ENCODE measurements at places on chromosomes 12 and 14.
A peak's percentile ranks its signal among the peaks of the same experiment; 100 is the strongest.

- no peak for DNase-seq
Observed at GRCh38 chr12:48651681-48652080, 30.4 kb downstream of the KANSL2 start.

- peak; percentile 55 for DNase-seq
Observed at GRCh38 chr14:22982477-22983245, at the start of gene AJUBA. TSS of gene AJUBA (minus strand) at chr14:22982551. CDS start at chr14:22982266, 285 bp downstream.

DNA sequence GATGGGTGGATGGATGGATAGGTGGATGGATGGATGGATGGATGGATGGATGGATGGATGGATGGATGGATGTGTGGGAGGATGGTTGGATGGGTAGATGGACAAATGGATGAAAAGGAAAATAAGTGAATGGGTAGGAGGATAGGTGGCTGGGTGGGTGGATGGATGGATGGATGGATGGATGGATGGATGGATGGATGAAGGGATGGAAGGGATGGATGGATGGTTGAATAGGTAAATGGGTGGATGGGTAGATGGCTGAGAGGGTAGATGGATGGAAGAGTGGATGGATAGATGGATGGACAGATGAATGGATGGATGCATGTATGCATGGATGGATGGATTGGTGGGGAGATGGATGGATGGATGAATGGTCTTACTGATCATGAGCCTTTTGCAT is 36.5 kb downstream of the MAP1LC3B2 start:
- no peak for DNase-seq

DNA sequence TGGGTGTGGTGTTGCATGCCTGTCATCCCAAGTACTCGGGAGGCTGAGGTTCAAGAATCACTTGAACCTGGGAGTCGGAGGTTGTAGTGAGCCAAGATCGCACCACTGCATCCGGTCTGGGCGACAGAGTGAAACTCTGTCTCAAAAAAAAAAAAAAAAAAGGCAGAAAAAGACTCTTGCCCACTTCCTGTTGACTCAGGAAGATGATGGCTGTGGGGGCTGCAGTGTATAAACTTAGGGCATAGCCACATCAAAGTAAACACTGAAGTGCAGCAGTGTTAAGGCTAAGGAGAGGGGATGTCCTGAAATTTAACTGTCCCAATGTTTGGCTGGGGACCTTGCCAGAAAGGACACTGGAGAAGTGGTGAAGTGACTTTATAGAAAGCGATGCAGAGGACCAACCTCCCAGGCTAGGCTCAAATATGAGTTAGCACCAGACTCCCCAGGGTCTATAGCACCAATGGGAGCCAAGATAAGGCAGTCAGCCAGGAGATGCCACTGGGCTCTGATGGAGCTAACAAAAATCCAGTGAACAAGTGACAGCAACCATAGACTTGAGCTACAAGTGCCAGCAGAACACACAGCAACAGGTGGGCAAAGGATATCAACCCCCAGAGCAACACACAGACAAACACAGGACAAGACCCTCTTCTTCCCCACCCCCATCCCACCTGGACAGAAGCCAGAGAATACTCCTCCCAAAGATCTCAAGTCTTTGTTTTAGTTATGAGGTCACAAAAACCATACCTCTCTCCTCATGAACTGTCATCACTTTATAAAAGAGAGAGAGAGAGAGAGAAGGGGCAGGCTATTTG is 28.0 kb downstream of the NELL2 start:
- DNase-seq: peak; percentile 32

DNA sequence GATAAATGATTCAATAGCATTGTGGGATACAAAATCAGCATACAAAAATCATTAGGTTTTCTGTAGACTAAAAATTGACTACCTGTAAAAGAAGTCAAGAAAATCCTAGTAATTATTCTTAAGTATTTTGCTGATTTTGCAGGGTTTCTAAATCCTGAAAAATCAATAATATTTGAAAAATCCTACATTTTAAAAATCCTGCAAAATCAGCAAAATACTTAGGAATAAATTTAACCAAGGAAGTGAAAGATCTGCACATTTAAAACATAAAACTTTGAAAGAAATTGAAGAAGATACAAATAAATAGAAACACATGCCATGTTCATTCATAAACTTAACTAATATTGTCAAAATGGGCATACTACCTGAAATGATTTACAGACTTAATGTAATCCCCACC is 517.7 kb downstream of the RERGL start:
- DNase-seq: no peak

DNA sequence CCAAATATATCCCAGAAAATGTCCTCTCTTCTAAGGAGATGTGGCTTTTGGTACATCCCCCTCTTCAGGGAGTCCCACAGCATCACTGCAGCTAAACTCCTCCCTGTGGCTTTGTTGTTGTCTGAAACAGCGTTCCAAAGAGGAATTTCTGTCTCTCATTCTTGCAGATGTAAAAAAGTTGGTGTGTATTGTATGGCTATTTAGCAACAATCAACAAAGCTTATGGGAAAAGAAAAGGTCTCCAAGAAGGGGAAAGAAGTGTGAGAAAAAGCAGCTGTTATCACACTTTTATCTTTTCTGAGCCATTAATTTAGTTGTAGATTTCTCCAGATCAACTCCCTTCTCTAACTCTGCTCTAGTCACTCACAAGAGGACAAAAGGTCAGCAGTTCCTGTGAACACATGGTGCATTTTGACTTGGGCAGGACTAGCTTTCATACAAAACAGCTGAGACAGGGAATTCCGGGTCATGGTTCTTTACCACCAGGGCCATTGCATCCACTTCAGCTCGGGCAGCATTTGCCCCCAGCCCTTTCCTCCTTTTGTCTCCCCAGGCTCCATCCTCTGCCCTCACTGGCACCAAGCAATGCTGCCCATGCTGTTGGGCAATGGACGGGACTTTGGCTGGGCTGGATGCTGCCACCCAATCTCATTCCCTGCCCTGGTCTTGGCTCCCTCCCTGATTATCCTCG is 184.7 kb downstream of the TMX1 start:
- no peak for DNase-seq

DNA sequence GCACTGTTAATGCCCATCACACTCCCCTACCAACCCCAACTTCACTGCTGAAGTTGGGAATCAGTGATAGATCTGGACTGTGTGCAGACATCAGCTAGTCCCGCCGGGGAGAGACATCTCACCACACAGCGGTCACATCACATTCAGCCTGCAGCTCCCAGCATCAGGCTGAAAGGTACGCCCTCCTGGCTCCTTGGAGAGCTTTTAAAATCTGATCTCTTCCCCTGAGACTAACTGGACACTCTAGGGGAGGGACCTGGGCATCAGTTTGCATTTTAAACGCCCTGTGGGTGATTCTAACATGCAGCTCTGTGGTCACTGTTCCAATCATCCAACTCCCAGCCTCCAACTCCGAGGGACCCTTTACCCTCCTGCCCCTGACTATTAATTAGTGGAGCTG is 58.4 kb downstream of the CCDC85C start:
- DNase-seq: no peak

GRCh38 chr14:94571950-94572349 is 9.3 kb upstream of the SERPINA5 start:
- no peak for DNase-seq

GRCh38 chr14:26132061-26132645 is 465.7 kb downstream of the NOVA1 start:
- DNase-seq: no peak

- DNase-seq: no peak
Observed at GRCh38 chr12:111978545-111978944, 34.4 kb downstream of the TMEM116 start.

DNA sequence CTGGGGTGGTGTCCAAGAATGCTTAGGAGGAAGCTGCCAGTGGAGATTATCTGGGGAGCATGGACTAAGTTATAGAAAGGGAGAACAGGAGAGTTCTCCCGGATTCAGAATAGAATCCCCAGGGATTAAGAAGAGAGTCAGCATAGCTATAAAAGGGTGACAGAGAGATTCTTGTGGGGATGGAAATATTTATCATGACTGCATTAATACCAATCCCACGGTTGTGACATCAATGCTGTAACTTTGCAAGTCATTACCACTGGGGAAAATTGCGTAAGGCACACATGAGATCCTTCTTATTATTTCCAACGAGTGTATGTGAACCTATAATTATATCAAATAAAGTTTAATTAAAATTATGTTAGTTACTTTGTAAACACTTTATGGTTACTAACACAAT is 447.9 kb upstream of the TMEM132C start:
- no peak for DNase-seq

DNA sequence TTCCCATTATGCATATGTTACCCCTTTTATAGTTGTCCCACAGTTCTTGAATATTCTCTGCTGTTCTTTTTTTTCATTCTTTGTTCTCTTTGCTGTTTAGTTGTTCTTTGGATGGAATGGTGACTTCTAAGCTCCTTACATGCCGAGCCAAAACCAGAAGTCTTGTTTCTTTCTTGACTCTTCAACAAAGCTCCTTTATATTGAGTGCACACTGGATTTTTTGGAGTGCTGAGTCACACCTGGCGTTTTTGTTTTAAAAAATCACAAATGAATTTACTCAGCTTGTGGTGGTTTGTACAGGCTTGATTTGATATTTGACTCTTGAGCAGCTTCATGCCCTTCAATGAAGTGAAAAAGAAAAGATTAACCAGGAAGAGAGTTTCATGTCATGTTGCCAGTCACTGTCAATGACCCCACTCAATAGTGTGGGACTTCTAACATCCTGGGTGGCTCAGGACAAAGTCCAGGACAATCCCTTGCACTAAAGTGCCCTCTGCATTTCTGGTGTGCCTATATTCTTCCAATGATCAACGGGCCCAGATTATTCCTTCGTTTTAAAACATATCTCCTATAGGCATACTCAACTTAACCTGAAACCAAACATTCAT is 112.4 kb upstream of the SLC38A4 start:
- DNase-seq: no peak

DNA sequence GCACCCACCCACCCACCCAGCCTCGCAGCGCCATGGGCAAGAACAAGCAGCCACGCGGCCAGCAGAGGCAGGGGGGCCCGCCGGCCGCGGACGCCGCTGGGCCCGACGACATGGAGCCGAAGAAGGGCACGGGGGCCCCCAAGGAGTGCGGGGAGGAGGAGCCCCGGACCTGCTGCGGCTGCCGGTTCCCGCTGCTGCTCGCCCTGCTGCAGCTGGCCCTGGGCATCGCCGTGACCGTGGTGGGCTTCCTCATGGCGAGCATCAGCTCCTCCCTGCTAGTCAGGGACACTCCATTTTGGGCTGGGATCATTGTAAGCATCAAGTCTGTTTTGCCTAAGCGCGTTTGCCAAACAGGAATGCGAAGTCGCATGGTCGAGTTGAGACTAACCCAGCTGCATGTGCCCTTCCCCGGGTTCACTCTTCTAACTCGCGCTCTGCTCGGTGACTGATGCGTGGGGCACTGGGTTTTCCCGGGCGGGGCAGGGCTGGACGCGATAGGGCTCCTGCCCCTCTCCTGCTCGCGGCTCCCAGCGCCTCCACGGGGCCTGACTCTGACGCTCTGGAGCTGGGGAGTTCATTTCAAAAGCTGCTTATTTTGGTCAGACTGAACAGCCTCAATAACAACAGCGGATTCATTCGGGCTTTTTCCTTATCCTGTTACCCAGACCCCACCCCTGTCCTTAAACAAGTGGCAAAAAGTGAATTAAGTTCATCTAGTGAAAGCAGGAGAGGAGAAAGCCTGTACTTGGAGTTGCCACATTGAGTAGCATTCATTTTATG is 458 bp downstream of the SSPN start:
- DNase-seq: no peak

DNA sequence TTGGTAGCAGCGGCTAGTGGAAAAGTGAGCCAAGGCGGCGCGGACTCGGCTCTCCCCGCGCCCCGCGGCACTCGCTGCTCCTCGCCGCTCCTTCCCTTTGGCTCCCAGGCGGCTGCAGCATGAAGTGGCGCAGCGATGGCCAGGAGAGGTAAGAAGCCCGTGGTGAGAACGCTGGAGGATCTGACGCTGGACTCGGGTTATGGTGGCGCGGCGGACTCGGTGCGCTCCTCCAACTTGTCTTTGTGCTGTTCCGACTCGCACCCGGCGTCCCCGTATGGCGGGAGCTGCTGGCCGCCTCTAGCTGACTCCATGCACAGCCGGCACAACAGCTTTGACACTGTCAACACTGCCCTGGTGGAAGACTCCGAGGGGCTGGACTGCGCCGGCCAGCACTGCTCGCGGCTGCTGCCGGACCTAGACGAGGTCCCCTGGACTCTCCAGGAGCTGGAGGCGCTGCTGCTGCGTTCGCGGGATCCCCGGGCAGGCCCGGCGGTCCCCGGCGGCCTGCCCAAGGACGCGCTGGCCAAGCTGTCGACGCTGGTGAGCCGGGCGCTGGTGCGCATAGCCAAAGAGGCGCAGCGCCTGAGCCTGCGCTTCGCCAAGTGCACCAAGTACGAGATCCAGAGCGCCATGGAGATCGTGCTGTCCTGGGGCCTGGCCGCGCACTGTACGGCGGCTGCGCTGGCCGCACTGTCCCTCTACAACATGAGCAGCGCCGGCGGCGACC is 225.6 kb upstream of the CRY1 start:
- DNase-seq: no peak

GRCh38 chr12:112308652-112309051 is 73.6 kb downstream of the HECTD4 start:
- DNase-seq: no peak
